ENCODE measurements at places on chromosomes 2 and 18.

DNA sequence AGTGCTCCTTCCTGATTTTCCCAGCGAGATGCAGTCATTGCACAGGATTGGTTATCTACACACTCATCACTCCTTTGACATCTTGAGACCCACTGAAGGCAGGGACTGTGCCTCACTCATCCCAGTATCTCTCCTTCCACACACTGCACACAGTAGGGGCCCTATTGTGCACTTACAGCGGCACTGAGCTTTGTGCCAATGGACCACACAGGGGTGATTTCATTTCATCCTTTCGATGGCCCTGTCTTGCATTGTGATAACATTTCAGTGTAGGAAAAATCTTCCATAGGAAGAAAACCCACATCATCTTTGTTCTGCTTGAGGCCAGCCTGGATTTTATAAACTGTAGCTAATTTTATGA is 11.0 kb upstream of the LRRFIP1 start:
- no peak for DNase-seq

DNA sequence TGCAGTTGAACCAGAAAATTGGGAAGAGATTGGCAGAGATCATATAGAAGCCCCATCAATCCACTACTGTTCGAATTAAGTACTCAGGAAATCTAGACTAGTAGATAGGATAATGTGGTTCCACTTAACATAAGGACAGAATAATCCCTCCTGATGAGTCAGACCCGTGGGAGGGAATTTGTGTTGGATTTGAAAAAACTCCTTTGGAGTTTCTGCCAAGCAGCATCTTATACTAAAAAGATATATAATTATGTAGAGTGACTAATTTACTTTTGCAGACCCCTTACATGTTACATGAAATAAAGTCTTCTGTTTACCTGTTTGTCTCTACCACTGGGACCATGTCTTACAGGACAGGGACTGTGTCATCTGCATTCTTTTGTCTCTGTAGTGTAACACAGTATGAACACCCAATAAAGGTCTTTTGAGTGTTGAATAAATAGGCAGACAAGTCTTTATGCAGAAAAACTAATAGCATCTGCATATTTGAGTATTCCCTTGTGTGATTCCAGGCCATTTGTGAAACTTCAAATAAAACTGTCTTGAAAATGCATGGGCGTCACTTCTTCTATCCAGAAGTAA is 122.6 kb upstream of the DNAJC10 start:
- DNase-seq = peak; percentile 26

GRCh38 chr2:191150600-191151330 is at the start of gene STAT4:
Gene STAT4 (minus strand): TSS chr2:191150994. CDS start chr2:191148203, 2,791 bp downstream.
- no peak for DNase-seq

DNA sequence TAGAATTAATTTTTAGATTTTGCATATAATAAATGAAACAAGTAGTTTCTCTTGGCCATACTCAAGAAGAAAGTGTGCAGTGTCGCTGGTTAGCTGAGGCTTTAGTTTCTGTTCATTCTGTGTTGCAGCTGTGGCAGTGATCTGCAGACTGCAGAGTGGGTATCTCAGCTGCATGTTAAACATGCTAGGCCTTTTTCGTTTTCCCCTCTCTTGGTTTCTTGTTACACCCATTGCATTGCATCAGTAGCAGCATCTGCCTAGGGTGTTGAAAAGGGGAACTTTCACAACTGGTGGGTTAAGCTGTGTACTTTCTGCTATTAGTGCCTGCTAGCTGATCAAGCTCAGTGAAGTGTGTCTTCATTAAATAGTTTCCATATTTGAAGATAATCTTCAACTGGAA is 51.3 kb downstream of the ACSL3 start:
- DNase-seq = no peak

DNA sequence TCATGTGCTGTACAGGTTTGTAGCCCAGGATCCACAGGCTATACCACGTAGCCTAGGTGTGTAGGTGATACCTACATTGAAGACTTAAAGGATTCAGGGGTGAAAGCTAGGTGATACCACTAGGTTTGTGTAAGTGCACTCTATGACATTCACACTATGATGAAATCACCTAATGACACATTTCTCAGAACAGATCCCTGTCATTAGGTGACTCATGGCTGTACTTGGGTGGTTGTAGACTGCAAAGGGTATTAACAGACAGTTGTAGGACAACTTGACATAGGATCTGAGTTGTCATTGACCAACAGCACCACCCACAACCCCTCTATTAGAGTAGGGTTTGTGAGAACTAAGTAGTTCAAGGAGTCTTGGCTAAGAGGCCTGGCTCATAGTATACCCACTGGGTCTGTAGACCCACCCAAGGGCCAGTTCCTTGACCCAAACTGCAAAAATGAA is 27.7 kb upstream of the SMCHD1 start:
- DNase-seq = no peak

- no peak for DNase-seq
Observed at GRCh38 chr2:16330571-16330970, 335.1 kb downstream of the CYRIA start.

Data from HTR-8/SVneo (cell line).